ENCODE measurements at places on chromosomes 7 and 10. TPM values are rescaled to one million over a fixed set of nuclear protein-coding genes. Genes with fewer than 3 reads are reported as not detected.

The STOX1 gene
- total RNA-seq = 6.0 TPM

The PRKAR2B gene
- 56.3 TPM for total RNA-seq

The ELOVL3 gene
- not detected for total RNA-seq

The ASB4 gene
- not detected for total RNA-seq

The OR9A2 gene
- 0.60 TPM for total RNA-seq

The GNAT3 gene
- not detected for total RNA-seq

The NME8 gene
- total RNA-seq = 0.06 TPM

The CHN2 gene
- 19.0 TPM for total RNA-seq

The SYT15B gene
- 0.04 TPM for total RNA-seq

The SH2D4B gene
- total RNA-seq = 0.18 TPM

The GIMAP2 gene
- not detected for total RNA-seq

The CALHM3 gene
- total RNA-seq = not detected

The EBLN1 gene
- not detected for total RNA-seq

The MRPL43 gene
- total RNA-seq = 114 TPM

The GDF2 gene
- total RNA-seq = 3.5 TPM

The ZWINT gene
- 32.8 TPM for total RNA-seq
